ENCODE measurements at places on chromosomes 5 and 9. TPM values are rescaled to one million over a fixed set of nuclear protein-coding genes. Genes with fewer than 3 reads are reported as not detected.

TRIM41 gene
- total RNA-seq = 7.9 TPM

ZBED3 gene
- 9.1 TPM for total RNA-seq

GPR151 gene
- not detected for total RNA-seq

SETD9 gene
- 2.7 TPM for total RNA-seq

CXCL14 gene
- total RNA-seq = 62.1 TPM

TEK gene
- 12.5 TPM for total RNA-seq

ZFP2 gene
- total RNA-seq = 2.2 TPM

SPATA6L gene
- total RNA-seq = 3.9 TPM

EGFLAM gene
- total RNA-seq = 15.2 TPM

- no peak for DNase-seq
These were observed 654 bp downstream of the RANBP6 start for GRCh38 chr9:6014670-6015270.

- no peak for DNase-seq
These were observed 80.4 kb downstream of the DCP2 start for GRCh38 chr5:113056988-113057387.

DNA sequence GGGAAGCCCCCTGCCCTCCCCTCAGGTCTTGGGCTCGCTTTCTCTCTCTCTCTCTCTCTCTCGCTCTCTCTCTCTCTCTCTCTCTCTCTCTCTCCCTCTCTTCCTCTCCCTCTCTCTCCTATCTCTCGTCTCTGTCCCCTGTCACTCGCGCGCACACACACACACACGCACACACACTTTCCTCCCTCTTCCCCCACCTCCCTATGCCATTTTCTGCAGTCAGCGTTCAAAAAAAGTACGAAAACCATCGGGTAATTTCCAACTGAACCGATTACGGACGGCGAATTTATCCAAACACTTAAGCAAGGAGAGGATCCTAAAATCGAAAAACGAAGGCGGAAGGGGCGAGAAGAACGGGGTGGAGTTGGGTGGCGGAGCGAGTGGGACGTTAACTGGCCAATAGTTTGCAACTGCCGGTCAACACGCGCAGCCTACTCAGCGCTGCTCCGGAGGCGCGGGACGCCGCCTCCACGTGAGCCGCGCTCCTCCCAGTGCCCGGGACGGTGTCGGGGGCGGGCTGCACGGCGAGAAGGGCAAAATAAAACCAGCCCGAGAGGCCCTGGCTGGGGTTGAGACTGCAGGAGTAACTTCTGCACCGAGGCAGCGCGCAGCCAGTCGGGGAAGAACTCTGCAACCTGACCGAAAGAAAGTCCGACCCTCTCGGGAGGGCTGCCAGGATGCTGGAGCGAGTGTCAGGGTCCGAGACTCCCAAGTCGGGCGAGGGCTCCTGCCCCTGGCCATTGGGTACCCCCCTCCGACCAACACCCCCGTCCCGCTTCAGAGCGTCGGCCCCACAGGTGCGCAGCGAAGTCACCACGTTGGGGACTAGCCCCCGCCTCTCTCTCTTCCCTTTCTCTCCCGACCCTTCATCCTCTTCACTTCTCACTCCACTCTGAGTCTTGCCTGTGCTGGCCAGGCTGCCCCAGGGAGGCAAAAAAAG, 24.9 kb upstream of the ELAVL2 start:
- no peak for DNase-seq

DNA sequence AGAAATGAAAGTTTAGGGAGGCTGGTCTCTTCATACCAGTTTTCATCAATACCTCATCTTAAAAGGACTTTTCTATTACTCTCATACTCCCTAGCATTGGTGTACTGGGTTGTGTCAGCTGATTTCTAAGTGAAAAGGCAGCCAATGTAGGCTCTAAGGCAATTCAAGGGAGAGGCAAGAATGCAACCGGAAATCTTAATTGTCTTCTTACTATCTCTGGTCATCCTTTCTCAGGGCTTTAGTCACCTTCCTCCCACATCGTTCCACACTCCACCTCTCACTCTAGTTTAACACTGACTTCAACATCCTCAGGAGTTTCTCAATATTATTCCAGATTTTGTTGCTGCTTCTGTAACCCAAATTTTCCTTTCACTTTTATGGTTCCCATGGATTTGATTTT, 281.8 kb upstream of the RFX3 start:
- no peak for DNase-seq

- no peak for DNase-seq
These were observed 37.7 kb upstream of the IL7R start for GRCh38 chr5:35819026-35819425.

- no peak for DNase-seq
These were observed 54.9 kb upstream of the ZSWIM6 start for GRCh38 chr5:61277190-61277589.

- no peak for DNase-seq
These were observed 374 bp upstream of the SLC1A3 start for GRCh38 chr5:36606036-36606427.

- DNase-seq = no peak
These were observed 232.6 kb downstream of the PRDM9 start for GRCh38 chr5:23740029-23740428.

- DNase-seq = no peak
These were observed 24.9 kb downstream of the TENT2 start for GRCh38 chr5:79636981-79637733.

All from vagina (tissue), 2 donors.